ENCODE measurements at places on chromosomes 6 and 20.

DNA sequence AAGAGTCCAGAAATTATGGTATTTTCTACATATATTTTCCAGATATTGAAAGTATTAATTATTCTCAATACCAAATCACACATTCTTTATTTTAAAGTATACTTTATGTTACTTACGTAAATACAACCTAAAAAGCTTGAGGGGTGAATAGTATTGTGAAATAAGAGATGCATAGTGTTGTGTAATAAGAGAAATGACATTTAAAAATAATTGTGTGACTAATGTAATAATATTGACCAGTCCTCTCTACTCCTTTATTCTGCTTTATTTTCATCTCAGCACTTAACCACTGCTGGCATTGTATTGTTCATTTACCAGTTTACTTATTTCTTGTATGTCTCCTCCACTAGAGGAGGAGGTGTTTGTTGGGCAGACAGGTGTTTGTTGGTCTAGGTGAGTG is 135.6 kb downstream of the EYA4 start:
- DNase-seq: no peak

- no peak for DNase-seq
These were observed 10.8 kb upstream of the BFSP1 start for GRCh38 chr20:17541996-17542395.

GRCh38 chr6:107982486-107982885 is 24.5 kb upstream of the SEC63 start:
- no peak for DNase-seq

GRCh38 chr6:84867521-84867920 is 103.1 kb upstream of the TBX18 start:
- DNase-seq: no peak

DNA sequence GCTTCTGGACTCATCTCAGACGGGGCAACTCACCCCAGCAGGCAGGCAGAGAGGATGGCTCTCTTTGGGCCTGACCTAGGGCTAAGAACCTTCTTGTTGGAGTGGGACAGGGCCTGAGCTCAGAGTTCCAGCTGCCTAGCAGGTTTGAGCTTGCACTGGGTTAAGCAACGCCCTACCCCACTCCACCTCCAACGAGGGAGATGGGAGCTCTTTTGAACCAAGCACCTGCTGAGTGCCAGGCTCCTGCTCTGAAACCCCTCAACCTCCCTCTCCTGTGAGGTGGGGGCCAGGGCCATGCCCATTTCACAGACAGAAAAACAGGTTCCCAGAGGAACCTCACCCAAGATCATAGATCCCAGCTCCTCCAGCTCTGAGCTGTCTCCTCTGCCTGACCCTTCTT is 54.3 kb downstream of the SNAI1 start:
- no peak for DNase-seq

GRCh38 chr20:46713957-46714834 is 4.7 kb downstream of the SLC2A10 start:
- DNase-seq: no peak

DNA sequence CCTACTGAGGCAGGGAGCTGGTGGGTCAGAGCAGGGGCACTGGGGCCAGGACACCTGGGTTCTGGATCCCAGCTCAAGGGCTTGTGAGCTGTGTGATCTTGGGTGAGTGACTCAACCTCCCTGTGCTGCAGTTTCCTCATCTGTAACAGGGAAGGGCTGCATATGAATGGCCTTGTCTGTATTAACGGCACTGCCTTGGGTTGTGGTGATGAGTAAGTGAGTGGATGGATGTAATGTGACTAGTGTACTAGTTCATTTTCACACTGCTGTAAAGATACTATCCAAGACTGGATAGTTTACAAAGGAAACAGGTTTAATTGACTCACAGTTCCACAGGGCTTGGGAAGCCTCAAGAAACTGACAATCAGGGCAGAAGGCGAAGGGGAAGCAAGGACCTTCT is 233.5 kb downstream of the TAF4 start:
- DNase-seq: no peak

DNA sequence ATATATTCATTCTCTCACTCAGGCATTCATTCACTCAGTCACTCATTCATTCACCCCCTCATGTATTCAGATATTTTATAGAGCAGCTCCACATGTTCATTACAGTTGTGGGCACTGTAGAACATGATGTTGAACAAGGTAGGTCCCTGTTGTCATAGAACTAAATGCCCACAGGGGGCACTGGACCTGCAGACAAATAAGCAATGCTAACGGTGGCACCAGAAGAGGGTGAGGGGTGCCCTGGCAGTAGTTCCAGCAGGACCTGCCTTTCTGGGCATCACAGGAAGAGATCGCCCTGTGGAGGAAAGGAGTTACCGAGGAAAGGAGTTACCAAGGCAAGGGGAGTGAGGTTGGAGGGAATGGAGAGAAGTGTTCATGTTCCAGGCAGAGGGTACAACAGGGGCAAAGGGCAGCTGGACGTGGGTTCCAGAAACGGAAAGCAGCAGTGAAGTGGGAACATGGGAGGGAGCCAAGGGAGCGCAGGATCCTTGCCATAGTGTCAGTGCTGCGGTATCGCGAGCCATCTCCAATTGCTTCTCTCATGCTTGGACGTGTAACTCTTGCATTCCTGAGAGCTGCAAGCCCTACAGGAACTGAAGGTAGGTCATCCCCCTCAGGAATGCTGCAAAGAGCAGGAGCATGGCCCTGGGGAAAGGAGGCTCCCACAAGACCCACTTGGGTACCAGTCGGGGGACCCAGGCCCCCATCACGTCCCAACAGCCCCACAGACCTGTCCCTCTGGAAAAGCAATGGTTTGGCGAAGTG is 128.2 kb downstream of the EDN3 start:
- DNase-seq: no peak

GRCh38 chr6:122025104-122025503 is 374.3 kb upstream of the HSF2 start:
- no peak for DNase-seq

DNA sequence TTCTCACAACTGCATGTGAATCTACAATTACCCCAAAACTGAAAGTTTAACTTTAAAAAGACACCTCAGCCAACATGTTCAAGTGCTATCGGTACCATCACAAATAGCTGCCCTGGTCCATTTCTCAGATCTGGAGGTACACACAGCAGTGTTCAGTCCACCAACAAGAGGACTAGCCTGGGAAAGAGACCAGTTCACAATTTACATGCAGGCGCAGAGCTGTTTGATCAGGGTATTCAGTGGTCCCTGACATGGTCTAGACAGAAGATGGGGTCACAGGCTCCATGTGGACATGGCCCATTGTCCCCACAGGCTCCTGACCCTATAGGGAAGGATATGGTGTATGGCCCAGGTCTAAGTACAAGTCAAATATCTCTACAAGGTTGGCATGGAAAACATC is 15.6 kb upstream of the TGM6 start:
- no peak for DNase-seq

DNA sequence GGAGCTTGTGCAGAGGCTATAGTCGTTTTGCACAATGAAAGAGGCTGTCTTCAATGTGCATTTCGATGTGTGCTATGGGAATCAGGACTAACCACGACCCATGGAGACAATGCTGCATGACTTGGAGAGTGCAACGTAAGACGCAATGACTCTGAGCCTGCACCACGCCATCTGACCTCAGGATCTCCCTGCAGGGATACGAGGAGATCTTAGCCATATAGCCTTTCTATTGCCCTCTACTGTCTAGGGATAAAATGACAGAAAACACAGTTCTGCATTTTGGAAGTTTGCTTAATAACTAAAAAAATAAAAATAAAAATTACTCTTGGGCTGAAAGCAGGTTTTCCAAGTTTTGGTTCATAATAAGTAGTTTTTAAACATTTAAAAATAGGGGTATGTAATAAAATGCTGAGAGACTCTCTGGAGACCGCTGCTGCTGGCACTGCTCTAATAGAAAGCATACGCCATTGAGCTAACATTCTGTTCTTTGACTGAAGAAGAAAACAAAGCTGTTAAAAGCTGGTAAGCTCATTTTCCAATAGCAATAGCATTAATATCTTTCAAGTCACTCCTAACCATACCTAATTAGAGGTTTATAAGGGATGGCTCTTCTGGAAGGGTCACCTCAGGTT is 87.2 kb downstream of the PDE7B start:
- no peak for DNase-seq

DNA sequence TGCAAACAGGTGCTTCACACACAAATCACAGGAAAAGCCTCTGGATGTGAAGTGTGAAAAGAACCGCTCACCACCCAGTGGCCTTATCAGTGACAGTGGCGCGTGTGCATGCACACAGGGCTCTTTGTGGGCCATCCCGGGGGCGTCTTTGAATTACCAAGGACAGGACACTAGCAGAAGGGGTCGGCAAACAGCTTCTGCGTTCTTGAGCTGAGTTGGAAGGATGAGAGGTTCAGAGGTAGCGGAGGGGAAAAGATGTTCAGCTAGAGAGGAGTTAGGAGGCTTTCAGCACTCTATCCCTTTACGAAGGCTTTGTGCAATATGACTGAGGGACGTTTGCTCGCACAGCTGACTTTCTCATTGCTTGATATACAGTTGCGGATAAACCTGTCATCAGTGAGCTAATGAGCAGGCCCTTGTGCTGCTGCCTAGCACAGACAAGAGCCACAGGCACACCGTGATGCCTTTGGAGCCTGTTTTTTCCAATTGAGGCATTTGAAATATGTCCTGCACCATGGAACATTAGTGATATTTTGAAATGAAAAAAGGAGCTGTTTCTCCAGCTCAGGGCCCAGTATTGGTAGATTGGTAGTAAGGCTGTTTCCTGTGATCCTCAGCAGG is 83.1 kb downstream of the IYD start:
- no peak for DNase-seq

DNA sequence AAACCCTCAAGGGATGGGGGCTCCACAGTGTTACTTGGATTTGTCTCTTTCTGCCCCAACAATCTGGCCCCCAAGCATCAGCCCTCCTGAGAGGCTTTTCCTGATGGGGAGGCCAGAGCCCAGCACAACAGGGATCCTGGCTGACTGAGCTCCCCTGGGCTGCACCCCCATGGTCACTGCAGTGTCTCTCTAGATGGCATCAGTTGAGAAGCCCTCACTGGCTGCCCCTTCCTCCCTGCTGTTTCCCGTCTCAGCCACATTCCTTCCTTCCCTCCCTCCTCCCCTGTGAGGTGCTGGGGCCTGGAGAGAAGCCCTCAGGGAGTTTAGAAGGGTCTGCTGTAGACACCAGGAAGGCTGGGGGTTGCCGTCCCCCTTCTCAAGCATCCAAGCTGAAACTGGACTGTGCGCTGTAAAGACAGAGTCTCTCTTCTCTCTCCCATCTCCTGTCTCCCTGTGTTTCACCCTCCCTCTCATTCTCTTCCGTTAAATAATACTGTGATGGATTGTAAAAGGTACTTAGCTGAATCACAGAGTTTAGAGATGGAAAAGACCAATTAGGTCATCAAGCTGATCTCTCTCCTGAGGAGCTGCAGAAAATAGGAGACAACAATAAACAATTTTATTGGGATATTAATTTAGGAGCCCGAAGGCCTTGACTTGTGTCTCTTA is 29.7 kb downstream of the SAYSD1 start:
- no peak for DNase-seq

GRCh38 chr6:119610265-119610664 is 260.7 kb upstream of the MAN1A1 start:
- no peak for DNase-seq

DNA sequence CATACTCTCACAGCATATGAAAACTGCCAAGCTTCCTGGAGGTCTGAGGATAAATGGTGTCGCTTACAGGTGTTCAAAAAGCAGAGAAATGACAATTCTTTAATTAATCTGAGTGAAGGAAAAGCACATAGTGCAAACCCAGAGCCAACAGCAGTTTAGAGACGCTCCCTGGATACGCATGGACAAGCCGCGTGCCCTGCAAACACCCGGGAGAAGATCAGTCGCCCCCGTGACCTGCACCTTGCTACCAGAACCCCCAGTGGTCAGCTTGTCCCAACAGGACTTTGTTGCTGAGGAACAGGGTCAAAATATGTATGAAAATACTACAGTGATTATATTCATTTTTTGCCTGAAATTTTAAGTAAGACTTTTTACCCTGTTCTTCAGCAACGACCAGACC is 93.9 kb downstream of the PSMG4 start:
- no peak for DNase-seq

- DNase-seq: no peak
These were observed 107.1 kb downstream of the MRPL14 start for GRCh38 chr6:44020148-44020547.

- DNase-seq: no peak
These were observed 113.7 kb upstream of the DTNBP1 start for GRCh38 chr6:15776458-15776980.

DNA sequence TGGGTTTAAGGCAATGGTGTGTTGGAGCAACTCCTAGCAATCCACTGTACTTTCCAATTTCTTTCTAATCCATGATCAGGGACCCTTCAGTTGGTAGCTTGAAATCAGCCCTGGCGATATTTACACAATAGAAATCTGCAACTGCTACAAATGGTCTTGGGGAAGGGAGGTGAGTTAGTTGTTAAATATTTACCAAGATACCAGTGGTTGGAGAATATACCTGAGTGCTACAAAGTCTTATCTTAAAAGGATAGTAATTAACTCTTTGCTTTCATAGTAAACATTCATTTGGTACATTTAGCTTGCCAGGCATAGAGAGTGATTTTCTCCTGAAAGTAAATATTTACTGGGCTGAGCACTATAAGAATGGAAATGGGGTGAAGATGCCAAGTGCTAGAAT is 568.2 kb downstream of the BCKDHB start:
- no peak for DNase-seq

DNA sequence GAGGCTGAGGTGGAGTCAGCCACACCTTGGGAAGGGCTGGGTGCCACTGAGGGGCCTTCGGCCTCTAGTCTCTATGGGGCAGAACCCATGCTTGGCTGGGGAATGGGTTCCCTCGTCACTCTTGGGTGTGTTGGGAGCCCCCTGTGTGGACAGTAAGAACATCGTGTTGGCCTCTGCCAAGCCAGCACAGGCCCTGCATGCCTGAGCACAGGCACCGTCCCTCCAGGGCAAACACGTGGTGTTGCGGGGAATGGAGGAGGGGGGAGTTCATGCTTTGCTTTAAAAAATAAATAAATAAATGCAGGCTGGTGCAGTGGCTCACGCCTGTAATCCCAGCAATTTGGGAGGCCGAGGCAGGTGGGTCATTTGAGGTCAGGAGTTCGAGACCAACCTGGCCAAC is 63.0 kb downstream of the EZR start:
- no peak for DNase-seq

GRCh38 chr20:23205611-23206041 is 119.5 kb upstream of the CD93 start:
- no peak for DNase-seq

DNA sequence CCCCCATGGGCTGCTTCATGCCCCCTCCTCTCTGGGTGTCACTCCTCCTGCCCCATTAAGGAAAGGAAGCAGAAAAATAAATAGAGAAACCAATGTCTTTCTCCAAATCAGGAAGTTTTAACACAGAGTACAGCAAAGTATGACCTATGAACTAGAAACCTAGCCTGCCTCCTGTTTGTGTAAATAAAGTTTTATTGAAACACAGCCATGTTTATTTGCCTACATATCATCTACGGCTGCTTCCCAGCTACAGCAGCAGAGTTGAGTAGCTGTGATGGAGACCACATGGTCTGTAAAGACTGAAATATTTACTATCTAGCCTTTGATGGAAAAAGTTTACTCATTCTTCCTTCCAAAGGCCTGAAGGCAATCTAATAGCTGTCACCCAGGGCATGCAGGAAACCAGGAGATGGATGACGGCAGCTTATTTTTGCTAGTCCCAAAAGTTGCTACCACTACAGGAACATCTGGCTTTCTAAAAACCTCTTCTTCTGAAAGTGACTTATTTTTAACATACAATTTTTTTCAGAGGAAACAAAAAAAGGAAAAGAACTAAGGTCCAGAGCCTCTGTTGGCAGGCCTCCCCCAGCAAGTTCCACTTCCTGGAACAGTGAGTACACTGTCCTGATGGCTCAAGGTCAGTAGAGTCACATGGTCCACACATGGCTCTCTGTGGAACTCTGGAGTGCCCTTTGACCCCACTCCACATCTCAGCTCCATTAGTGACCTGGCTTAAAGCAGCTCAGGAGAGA is 287.8 kb downstream of the PTPRT start:
- DNase-seq: no peak
